ENCODE measurements at places on chromosomes 11 and 22.

DNA sequence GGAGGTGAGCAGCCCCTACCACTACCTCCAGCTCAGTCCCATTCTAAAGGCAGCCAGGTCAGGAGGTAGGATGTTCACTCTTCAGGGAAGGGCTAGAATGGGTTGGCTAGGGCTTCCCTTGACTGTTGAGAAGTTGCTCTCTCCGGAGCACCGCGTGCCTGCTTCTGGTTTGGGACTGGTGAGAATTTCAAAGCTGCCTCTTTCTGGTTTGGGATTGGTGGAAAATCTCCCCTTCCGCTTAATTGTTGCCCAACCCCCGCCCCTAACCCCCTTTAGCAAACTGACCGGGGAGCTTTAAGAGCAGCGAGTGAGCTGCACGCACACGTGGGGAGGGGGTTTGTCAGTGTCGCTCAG, 686 bp downstream of the USP2 start:
- DNase-seq: no peak

DNA sequence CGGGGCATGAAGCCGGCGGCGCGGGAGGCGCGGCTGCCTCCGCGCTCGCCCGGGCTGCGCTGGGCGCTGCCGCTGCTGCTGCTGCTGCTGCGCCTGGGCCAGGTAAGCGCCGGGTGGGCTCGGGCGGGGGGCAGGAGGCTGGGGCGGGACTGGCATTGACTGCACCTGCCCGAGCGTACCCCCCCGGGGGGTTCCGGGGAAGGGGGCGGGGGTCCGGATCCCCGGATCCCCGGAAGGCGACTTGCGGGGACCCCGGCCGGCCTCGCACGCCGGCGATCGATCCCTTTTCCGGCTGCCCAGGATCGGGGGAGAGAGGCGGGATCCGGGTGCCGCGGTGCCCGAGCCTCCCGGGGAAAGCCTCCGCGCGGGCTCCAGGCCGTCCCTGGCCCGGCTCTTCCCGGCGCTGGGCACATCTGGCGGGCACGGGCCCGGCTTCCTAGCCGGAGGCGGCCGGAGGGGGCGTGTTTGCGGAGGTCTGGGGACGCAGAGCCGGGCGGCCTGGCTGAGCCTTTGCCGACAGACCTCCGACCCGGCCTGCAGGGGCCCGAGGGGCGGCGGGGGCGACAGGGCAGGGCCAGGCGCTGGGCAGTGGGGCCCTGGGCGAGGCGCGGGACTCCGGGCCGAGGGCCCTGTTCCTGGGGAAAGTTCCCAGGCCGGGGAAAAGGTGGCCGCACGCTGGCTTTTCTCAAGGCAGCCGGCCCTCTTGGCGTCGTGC, 705 bp downstream of the PTPRJ start:
- no peak for DNase-seq

DNA sequence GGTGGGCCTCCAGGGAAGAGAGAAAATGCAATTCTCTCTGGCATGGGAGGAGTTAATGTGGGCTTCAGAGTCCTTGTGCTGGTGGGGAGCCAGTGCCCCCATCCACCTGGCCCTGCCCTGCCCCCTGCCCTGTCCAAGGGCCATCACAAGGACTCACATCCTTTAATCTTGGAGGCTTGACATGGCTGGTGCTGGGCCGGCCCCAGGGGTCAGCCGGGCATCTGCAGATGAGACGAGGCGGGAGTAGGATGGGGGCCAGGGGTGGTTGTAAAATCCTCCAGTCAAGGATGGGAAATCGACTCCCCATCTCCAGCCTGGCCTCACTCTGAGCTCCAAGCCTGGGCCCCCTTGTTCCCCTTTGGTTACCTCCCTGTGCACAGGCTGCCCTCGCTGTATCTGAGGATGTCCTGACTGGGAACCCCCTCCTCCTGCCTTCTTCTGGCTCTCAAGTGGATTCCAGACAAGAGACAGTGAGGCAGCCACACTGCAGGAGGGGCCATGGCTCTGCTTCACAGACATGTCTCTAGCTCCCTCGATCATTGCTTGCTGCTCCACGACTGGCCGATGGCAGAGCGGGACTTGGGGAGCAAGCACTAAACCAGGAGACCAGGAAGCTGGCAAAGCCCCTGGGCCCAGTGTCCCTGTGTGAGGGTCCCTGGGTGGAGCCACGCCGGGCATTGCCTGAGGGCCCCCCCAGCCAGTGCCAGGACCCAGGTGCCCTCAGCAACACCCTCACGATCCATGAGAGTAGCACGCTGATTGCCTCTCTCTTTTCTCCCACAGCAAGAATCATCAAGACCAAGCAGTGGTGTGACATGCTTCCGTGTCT, 1120.5 kb downstream of the BRD1 start:
- DNase-seq: no peak

DNA sequence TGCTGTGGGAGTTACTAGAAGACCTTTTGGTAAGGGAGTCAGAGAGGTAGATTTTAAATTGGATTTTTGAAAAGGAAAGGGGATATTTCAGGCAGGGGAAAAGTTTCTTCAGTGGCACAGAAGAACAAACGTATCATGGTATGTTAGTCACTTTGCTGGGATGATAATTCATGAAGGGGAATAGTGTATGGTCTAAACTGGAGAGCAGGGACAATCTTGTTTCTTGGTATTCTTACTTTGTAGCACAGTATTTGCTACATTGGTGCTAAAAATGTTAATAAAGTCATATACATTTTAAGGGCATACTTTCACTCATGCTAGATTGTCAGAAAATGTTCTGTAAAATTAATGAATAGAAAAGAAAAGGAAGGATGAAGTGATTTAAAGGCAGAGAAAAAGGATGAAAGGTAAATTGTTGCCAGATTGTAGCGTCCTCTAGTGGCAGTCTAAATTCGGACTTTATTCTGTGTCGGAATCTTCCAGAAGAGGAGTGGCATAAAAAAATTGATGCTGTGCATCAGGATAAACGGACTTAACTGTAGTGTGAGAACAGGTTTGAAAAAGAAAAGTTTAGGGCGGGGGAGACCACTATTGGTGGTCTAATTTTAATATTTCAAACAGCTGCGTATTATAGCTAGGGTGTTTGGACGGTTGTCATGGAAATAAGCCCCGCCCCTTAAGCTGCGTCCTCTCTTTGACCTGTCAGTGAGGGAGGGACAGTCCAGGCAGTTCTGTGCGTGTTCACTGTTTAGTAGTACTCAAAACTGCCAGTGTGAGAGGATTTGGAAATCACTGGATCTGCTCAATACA, at the start of gene BCO2:
Gene BCO2 (plus strand): TSS at position 724 of the 810 bp plus-strand sequence. CDS start 90 bp downstream, outside the sequence.
- DNase-seq: peak; percentile 69

DNA sequence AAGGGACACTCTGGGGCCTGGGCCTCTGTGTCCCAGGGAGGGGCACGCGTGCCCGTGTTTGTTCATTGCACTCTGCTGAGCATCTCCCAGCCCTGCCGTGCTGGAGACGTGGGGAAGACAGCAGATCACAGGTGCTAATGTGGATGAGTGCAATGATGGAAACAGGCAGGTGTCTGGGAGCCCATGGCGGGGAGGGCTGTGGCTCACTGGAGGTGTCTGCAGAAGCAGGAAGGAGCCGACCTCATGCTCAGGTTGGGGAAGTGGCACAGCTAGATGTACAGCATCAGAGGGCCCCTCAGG, 7.9 kb downstream of the TMEM258 start:
- no peak for DNase-seq

DNA sequence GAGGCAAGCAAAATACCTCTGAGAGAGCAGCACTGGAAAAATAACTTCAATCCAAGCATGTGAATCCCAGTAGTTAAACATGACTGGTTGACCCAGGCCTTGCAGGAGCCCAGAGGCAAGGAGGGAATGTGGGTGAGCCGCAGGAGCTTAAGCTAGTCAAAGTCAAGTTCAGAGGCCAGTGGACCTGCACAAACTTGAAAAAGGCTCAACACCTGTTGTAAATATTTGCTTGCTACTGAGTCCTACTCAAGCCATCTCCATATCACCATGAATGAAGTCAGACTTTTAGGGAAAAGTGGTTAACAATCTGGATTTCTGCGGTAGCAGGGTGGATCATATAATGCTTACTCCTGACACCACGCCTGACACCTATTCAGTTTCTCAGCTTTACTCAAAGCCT, 4.8 kb upstream of the CAT start:
- no peak for DNase-seq

GRCh38 chr22:46326066-46326680, 9.3 kb upstream of the TRMU start:
- DNase-seq: no peak

- peak; percentile 76 for DNase-seq
These were observed 171.3 kb downstream of the GRIK4 start for GRCh38 chr11:120682866-120683265.

All from fibroblast of mammary gland (primary cell).